ENCODE measurements at places on chromosomes 16 and 17. TPM values are rescaled to one million over a fixed set of nuclear protein-coding genes. Genes with fewer than 3 reads are reported as not detected.

The TERB1 gene
- total RNA-seq: 0.47 TPM

The MFAP4 gene
- total RNA-seq: not detected

The MEIOB gene
- total RNA-seq: not detected

The ARHGAP44 gene
- total RNA-seq: not detected

The KRTAP2-2 gene
- total RNA-seq: not detected

The MMP15 gene
- 1.1 TPM for total RNA-seq

The TEKT5 gene
- total RNA-seq: 0.18 TPM

The KRT16 gene
- total RNA-seq: not detected

The LPO gene
- not detected for total RNA-seq

The MYH1 gene
- not detected for total RNA-seq

The KRTAP17-1 gene
- not detected for total RNA-seq

The LITAFD gene
- total RNA-seq: not detected

The ANTKMT gene
- total RNA-seq: 14.8 TPM

The COTL1 gene
- total RNA-seq: 1,190 TPM

The ZP2 gene
- total RNA-seq: not detected

The ABCA10 gene
- 0.82 TPM for total RNA-seq

The NPTX1 gene
- total RNA-seq: 9.3 TPM

The KRTAP2-3 gene
- total RNA-seq: not detected

The SLFN12 gene
- 31.6 TPM for total RNA-seq

The GUCY2D gene
- total RNA-seq: not detected

The SNAI3 gene
- total RNA-seq: 14.1 TPM

The COX6A2 gene
- not detected for total RNA-seq

The PRR11 gene
- 65.4 TPM for total RNA-seq

The LDHD gene
- total RNA-seq: not detected

The ABCC11 gene
- not detected for total RNA-seq

The CDYL2 gene
- 60.8 TPM for total RNA-seq

The EPOP gene
- 10.4 TPM for total RNA-seq

The RGS11 gene
- total RNA-seq: not detected

The CSH2 gene
- total RNA-seq: not detected

The KRTAP4-5 gene
- not detected for total RNA-seq

The PLXDC1 gene
- 1.2 TPM for total RNA-seq

The FOXN1 gene
- total RNA-seq: not detected

The PRDM7 gene
- total RNA-seq: not detected

The CAPN15 gene
- 121 TPM for total RNA-seq

The KRT13 gene
- not detected for total RNA-seq
